ENCODE measurements at places on chromosomes 12 and 14.

DNA sequence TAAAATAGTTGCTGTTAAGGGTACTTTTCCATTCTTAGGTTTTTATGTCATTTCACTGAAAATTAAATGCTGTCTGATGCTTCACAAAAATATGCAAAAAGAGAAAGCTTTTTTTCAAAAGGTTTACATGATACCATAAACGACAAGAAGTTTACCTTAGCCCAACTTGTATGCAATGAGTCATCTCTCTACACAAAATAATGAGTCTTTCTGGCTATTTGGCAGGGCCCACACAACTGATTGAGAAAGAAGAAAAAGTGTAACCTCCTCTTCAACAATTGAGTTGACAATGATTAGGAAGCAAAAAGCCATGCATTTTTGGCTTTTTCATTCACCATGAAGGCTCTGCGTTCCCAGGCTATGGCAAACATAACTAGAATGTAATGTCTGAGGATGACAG is 165.4 kb upstream of the CPNE8 start:
- DNase-seq, result no peak

DNA sequence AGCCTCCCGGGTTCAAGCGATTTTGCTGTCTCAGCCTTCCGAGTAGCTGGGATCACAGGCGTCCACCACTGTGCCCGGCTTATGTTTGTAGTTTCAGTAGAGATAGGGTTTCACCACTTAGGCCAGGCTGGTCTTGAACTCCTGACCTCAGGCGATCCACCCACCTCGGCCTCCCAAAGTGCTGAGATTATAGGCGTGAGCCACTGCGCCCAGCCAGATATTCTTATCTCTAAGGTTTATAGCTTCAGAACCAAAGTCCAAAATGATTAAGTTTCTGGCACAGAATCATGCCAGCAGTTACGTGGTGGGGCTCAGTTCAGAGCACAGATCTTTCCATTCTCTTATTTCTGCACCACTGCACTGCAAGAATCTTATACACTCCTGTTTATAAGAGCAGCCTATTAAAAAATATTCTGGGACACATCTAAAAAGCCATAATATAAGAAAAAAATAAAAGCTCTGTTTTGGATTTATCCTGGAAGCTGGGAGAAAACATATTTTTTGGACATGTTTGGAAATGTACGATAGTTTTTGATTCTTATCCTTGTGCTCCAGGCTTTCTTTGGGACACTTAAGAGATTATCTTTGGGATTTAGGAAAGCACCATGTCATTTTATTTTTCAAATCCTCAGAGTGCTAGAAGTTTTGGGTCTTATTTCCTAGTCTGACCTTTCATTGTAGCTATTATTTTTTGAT is 129.6 kb downstream of the LMNTD1 start:
- DNase-seq, result no peak

GRCh38 chr12:10667581-10667980 is 6.3 kb downstream of the STYK1 start:
- DNase-seq, result no peak

DNA sequence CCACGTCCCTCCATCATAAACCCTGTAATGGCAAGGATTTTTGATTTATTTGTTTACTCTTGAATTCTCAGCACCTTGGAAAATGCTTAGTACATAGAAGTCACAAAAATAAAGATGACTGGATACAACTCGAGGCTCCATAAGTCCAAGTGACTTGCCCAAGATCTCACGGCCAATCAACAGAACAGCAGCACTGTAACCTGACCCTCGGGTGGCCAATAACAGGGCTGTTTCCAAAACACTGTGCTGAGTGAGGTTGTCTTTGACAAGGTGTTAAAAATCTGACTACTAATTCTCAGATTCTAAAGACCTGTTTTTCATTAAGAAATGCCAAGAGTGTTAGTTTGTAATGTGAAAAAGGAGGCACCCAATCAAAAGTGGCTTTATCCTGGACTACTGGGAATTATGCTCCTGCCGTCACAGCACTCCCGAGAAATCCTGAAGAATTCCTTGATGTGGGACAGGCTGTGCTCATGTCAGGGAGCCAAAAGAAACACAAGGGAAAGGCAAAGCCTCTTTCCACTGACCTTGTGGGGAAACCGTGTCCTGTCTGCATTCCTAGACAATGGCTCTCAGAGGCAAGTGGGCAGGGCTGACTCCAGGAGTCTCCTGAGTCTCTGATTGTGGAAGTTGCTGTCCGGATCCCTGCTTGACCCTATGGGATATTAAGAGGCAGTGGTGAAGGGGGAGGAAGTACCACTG is 204.7 kb upstream of the PELI2 start:
- no peak for DNase-seq

DNA sequence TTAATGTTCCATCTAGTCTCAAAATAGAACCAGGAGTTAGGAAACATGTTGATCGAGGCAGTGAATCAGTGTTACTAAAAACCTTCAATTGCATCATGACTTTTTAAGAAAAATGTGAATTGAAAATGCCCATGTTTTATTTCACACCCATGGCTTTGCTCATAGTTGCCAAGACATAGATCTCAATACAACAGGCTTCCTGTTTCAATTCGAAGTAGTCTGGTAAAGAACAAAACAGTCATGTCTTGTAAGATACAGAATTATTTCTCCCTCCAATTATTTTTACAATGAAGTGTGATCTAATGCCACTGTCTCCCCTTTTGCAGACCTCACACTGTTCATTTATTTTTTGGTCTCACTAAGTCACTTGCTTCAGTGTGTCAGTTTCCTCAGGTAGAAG is 44.6 kb upstream of the FAR2 start:
- no peak for DNase-seq

- peak; percentile 70 for DNase-seq
These were observed 26.6 kb upstream of the LTA4H start for GRCh38 chr12:96061864-96062453.

GRCh38 chr12:21938879-21939278 is 2.3 kb downstream of the ABCC9 start:
- DNase-seq, result no peak

DNA sequence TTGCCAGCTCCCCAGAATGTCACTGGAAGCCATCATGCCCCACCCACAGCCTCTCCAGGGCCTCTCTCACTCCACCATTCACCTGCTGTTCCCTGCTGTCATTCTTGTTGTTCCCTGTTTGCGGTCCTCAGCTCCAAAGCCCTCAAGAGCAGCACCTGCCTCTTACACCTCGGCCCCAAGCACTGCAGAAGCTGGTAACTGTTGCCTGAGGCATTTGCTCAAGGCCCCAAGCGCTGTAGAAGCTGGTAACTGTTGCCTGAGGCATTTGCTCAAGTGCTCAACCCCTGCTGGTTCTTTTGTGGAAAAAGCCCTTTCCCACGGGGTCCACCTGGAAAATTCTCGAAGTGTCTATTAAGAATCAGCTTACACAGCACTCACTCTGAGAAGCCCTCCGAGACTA is 78.0 kb downstream of the ARL6IP4 start:
- DNase-seq, result no peak

- DNase-seq, result no peak
These were observed 258.4 kb downstream of the AKAP6 start for GRCh38 chr14:32587461-32587860.

DNA sequence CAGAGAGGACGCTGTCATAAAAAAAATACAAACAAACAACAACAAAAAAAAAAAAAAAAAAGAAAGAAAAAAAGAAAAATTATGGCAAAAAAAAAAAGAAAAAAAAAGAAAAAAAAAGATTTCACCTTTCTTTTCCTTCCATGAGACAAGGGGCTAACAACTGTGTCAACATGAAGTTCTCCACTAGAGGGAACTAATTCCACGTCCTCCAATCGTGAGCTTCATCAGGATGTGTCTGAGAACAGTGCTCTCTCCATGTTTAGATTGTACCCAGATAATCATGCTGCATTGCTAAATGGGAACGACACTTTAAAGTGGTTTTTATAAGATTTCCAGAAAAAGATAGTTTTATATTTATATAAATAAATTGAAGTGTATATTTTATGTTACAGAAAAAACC is 96.2 kb upstream of the PTPRB start:
- DNase-seq, result no peak

GRCh38 chr14:51743588-51744000 is 91.9 kb downstream of the FRMD6 start:
- no peak for DNase-seq

GRCh38 chr12:9673404-9674225 is 4.1 kb downstream of the CLEC2D start:
- peak; percentile 47 for DNase-seq

DNA sequence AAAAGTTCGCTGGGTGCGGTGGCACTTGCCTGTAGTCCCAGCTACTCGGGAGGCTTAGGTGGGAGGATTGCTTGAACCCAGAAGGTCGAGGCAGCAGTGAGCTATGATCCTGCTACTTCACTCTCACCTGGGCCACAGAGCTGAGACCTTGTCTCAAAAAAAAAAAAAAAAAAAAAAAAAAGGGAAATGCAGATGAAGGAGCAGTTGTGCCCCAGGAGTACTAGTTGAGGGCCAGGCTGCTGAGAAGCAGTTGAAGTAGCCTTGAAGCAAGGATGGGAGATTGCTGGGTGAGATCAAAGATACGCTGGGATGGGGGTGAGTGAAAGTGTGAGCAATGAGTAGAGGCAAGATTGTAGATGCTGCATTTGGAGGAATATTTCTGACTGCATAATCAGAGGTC is 93.4 kb upstream of the DNM1L start:
- no peak for DNase-seq

- DNase-seq, result no peak
These were observed 453.7 kb downstream of the RPL10L start for GRCh38 chr14:46197856-46198255.

GRCh38 chr12:15996254-15996653 is 85.1 kb downstream of the DERA start:
- DNase-seq, result no peak

GRCh38 chr14:106586098-106586704 is 1059.8 kb downstream of the TMEM121 start:
- peak; percentile 59 for DNase-seq

- no peak for DNase-seq
These were observed 255.9 kb downstream of the MSRB3 start for GRCh38 chr12:65534238-65534841.

DNA sequence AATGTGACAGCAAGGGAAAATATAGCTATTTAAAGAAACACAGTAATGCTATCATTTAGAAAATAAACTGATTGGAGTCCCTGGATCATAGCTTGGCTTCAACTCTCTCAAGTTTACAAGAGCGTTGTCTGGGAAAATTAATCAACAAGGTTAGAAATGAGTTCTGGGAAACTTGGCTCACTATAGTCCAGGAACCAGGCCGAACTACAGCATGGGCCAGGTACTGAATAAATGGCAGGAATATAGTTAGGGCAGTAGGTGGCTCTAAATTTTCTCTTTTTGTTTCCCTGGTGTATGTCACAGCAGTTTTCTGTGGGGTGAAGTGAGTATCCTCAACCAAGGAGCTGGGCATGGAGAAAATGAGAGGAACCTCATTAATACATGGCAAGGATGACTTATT is 72.4 kb downstream of the PLBD1 start:
- no peak for DNase-seq

GRCh38 chr14:58138031-58138713 is 13.8 kb downstream of the ARMH4 start:
- no peak for DNase-seq

- no peak for DNase-seq
These were observed 23.6 kb upstream of the UTP20 start for GRCh38 chr12:101256266-101256665.

- no peak for DNase-seq
These were observed 9.6 kb downstream of the CRADD start for GRCh38 chr12:93686572-93687356.

- no peak for DNase-seq
These were observed 377.1 kb downstream of the SLC16A7 start for GRCh38 chr12:59972905-59973304.

GRCh38 chr12:31578632-31579031 is 12.3 kb downstream of the DENND5B start:
- DNase-seq, result no peak

DNA sequence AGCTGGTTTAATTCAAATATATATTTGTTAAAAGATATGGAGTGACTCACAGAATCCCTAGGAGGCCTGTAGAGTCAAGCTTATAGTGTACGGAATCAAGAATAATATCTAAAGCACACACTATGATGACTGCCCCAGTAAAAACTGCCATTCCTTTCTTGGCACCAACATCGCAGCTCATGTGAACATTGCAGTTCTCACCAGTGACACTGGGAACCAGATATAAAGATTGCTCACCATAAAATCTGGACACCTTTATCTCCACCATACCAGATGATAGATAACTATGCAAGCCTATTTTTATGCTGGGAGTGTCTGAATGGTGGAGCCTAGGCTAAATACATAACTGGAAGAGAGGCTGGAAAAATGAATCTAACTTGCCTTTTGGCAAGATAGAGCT is 463.9 kb upstream of the TBX3 start:
- no peak for DNase-seq

- no peak for DNase-seq
These were observed 67.3 kb downstream of the KCNK10 start for GRCh38 chr14:88255798-88256197.

GRCh38 chr14:100824091-100824551 is 1.8 kb upstream of the MEG3 start:
- no peak for DNase-seq

DNA sequence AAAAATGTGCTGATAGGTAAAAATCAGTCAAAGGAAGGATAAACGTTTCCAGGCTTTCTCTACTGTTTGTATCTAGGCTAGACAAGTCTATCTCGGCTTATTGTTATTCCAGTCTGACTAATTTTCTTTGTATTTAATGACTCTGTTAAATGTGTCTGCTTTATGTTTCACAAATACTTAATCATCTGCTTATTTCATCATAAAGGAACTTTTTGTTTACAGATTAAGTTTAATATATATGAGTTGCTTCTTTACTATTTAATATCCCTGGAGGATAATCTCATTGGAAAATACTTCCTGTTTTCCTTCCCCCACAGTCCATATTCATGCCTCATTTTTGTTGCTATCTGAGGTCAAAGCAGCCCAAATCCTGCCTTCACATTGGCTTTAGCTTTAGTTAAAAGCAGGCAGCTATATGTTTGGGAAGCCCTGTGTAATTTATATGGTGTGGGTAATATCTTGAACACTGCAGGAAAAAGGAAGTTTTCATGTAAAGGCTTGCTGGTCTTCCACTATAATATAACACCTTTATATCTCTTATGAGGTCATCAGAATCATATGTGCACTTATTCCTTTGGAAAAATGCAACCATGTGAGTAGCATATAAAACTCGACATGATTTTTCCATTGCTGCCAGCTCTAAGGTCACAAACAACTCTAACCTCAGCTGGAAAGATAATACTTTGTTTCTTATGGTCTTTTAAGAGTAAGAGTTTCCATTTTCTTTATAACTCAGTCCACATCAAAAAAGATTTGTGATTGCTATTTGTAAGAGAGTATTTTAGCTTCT is 76.8 kb downstream of the ALX1 start:
- no peak for DNase-seq

GRCh38 chr14:19775587-19775986 is 2.3 kb downstream of the OR4M1 start:
- DNase-seq, result no peak

GRCh38 chr14:104443391-104444158 is 136.0 kb upstream of the C14orf180 start:
- DNase-seq, result no peak

- no peak for DNase-seq
These were observed 1.3 kb downstream of the HOXC5 start for GRCh38 chr12:54033980-54034784.

Data from T-helper 9 cell (primary cell).